Vagina (tissue), 2 donors: ENCODE measurements at places on chromosomes 1 and 21. TPM values are rescaled to one million over a fixed set of nuclear protein-coding genes. Genes with fewer than 3 reads are reported as not detected.

GRCh38 chr21:27647401-27647800, 680.5 kb upstream of the ADAMTS5 start:
- no peak for DNase-seq

CNR2 gene
- total RNA-seq = not detected

DNA sequence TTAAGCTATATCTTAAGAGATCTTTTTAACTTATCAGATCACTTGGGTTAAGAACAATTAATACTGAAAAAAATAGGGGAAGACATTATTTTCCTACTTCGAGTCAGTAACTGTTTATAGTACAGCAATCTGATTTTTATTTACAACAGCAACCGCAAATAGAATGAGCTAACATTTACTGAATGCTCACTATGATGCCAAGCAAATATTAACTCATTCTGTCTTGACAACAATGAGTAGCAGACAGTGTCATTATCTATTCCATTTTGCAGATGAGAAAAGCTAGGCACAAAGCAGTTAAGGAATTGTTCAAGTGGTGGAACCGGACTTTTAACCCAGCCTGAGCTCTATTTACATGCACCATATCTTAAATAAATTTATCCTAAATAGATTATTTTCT, 273.7 kb downstream of the NTNG1 start:
- no peak for DNase-seq

ZBTB8OS gene
- 17.4 TPM for total RNA-seq

- DNase-seq = peak; percentile 85
These were observed at the start of gene ADORA1 for GRCh38 chr1:203127666-203128430. Gene ADORA1 (plus strand): TSS chr1:203127726. CDS start chr1:203128842, 1,116 bp downstream.

DNA sequence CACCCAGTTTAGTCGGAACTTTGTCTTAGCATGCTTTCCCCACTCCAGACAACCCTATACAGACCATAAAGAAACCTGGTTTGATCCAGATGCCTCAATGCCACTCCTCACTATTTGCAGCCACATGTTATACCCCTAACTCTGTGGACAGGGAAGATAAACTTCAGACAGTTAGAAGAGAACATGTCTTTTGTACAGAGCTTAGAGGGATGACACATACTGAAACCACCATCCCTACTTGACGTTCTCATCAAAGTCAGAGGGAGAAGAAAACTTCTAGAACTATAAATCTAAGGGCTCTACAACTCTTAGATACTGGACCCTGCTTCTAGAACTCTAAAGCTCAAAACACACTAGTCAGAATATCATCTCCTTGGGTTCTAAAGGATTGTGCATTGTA, 3.7 kb downstream of the SYT6 start:
- DNase-seq = no peak

GRCh38 chr1:189880135-189880534, 597.5 kb downstream of the BRINP3 start:
- DNase-seq = no peak

CDKN2C gene
- total RNA-seq = 22.8 TPM

DNA sequence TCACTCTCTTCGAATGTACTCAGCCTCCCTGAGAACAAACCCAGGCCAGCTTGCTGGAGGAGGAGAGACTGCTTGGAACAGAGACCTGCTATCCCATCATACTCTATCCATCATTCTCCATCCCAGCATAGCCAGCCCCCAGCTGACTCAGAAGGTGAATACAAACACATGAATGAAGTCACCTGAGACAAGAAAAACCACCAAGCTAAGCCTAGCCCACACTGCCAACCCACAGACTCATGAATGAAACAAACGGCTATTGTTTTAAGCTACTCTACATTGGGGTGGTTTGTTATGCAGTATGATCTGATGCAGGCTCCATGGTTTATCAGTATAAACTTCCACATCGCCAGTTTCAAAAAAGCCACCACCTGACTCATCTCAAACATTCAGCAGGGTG, 395.6 kb downstream of the SETD4 start:
- DNase-seq = no peak

CYP4A11 gene
- total RNA-seq = not detected

UBE2U gene
- total RNA-seq = not detected

ADCY10 gene
- total RNA-seq = not detected
